CD4-positive, alpha-beta T cell treated with Interleukin-15 for 1 hour (primary cell): ENCODE measurements at places on chromosomes 7 and 10.

DNA sequence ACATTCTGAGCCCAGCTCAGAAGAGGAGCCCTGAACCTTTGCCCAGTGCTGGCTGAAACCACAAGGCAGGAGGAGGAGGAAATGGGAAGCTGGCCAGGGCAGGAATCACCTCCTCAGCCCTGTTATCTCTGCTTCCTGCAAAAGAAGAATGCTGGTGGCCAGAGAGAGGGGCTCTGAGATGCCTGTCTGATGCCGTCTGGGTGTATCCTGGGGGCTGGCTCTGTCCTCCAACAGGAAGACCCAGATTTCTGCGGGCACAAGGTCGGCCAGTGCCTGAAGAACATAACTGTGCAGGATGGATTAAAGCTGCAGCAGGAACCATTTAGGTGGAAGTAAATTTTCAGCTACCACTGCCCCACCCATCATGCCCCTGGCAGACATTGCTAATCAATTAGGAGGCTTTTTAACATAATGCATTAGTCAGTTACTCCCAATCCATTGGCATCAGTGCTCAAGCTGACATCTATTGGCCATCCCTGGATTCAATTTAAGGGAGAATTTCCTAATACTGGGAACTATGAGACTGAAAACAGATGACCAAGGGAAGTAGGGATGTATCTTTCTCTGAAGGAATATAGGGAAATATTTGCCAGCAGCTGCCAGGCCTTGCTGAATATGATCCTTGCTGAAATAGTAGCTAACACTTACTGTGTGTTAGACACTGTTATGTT, 67.7 kb downstream of the COL13A1 start:
- DNase-seq, result no peak

GRCh38 chr10:76497666-76498065, 1066.2 kb downstream of the LRMDA start:
- no peak for DNase-seq

GRCh38 chr7:1257221-1257620, 24.5 kb downstream of the UNCX start:
- DNase-seq, result no peak

DNA sequence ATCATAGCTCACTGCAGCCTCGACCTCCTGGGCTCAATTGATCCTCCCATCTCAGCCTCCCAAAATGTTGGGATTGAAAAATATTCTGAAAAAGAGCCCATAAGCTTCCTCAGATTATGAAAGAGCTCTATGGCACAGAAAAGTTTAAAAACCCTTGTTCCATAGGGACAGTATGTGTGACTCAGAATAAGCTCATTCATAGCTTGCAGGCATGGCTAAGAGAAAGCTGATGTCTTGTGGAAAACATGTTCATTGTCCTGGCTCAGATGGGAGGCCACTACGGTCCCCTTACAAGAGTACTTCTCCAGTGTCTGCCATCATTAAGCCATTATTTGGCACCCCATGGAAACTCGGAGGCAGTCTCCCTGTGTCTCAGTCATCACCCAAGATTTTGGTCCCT, 64.0 kb downstream of the CCDC3 start:
- DNase-seq, result no peak

- DNase-seq, result no peak
Observed at GRCh38 chr7:98200364-98200763, 10.9 kb upstream of the BHLHA15 start.

- no peak for DNase-seq
Observed at GRCh38 chr7:30918676-30919075, 7.0 kb downstream of the AQP1 start.

- peak; percentile 52 for DNase-seq
Observed at GRCh38 chr7:151851782-151852181, 25.1 kb downstream of the PRKAG2 start.

GRCh38 chr7:108497082-108497725, 28.7 kb downstream of the PNPLA8 start:
- DNase-seq, result peak; percentile 30

GRCh38 chr7:139340808-139341057, 404 bp upstream of the FMC1 start:
- no peak for DNase-seq
